ENCODE measurements at places on chromosomes 4 and X.

DNA sequence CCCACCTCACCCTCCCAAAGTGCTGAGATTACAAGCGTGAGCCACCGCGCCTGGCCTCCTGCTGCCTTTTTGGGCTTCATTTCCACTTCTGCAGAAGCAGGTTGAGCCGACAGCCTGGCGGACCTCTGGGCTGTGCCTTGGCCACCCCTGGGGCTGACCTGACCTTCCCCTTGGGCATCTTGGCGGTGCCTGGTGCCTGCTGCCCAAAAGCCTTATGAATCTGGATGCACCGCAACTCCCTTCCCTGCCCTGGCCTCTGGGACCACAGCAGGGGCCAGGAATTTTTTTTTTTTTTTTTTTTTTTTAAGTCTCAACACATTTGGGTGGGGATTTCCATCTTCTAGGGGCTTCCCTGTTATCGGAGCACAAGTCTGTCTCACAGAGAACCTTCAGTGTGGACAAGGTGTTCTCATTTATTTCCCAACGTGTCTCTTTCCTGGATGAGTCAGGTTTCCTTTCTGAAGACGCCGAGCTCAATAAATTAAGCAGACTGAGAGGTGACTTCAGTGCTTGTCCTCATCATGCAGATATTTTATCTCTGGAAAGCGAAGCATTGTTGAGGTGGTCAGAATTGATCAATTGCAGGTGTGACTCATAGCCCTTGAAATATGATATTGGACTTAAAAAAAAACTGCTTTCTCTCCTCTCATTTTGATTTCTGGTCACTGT is 79.7 kb downstream of the SHROOM2 start:
- no peak for DNase-seq

- DNase-seq: no peak
Observed at GRCh38 chr4:10267066-10267465, 150.5 kb upstream of the WDR1 start.

- DNase-seq: no peak
Observed at GRCh38 chr4:174753021-174753420, 76.0 kb downstream of the GLRA3 start.

DNA sequence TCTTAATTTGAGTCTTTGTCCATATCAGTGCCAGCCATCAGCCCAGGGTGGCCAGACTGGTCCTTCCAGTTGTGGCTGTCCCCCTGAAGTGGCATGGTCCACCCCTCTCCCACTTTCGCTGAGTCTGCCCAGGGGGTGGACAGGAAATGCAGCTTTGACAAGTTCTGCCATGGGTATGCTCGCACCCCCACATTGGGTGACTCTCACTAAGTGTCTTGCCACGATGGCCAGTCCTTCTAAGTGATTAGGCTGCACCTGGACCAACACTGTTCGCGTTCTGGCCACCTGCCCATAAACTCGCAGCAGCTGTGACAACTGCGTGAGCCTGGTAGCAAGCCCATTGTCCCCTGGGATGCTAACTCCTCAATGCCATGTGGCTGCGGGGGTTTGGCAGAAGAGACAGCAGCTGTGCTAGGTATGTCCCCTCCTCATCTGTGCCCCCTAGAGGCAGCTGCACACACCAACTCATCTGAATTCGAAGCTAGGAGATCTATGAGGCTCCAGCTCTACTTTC is 10.0 kb upstream of the LNX1 start:
- DNase-seq: no peak

DNA sequence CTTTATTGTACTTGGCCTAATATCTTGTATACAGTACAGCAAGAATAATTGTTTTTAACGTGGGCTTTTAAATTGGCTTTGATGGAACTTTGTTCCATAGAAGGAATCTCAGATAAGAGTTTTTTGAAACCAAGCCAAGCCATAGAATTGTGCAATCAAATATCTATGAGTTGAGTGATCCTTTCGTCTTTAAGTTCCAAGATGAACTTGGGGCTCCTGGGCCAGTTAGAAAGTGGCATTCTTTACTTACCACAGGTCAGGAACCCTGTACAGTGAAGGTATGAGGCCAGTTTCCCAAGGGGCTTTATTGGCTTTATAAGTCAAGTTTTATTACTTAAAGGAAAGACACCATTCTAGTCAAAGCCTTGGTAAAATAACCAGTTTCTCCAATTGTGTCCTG is 2104.2 kb downstream of the PCDH7 start:
- no peak for DNase-seq

- no peak for DNase-seq
Observed at GRCh38 chr4:183601381-183601780, 57.6 kb downstream of the RWDD4 start.

DNA sequence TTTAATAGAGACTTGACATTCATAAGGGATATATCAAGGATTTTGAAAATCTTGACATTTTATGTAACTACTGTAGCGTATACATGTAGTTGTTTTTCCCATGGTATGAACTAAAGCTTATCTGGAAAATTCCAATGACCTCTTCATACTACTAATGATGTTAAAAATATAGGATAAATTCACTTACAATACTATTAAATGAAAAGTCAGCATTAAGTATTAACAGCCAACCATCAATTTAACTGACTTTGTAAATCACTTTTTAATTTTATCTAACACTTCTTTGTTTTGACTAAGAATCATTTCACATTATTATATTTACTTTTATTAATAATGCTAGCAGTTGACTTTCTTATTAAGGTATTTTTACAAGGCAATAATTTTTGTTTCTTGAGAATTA is 34.2 kb downstream of the DCK start:
- DNase-seq: no peak

DNA sequence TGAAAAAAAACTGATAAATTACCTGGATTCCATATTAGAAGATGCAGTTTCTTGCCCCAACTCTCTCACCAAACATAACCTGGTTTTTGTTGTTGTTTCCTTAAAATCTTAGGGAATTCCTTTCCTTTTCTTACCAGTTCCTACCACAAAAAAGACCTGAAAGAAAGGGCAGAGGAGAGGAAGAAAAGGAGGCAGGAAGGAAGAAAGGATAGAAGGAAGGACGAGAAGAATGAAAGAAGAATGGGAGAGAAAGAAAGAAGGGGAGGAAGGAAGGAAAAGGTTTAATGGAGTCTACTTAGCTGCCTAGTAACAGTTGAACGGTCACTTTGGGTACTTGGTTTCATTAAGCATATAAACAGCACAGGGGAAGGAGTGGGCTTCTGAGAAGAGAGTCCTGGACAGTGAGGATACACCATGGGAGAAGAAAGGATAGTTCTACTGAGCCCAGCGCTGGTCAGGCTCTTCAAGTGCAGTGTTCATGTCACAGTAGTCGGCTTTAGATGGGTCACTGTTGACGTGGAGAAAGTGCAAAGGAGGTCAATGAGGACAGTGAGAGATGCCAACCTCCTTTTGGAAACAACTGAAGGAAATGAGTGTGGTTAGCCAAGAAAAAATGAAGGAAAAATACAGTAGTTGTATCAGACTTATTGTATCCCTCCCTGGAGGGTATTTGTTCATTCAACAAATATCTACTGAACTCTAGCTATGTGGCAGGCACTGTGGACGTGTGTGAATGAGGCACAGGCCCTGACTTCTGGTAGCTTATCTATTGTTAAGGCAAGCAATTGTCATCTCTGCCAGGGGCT is 1.1 kb upstream of the CHIC2 start:
- DNase-seq: no peak

DNA sequence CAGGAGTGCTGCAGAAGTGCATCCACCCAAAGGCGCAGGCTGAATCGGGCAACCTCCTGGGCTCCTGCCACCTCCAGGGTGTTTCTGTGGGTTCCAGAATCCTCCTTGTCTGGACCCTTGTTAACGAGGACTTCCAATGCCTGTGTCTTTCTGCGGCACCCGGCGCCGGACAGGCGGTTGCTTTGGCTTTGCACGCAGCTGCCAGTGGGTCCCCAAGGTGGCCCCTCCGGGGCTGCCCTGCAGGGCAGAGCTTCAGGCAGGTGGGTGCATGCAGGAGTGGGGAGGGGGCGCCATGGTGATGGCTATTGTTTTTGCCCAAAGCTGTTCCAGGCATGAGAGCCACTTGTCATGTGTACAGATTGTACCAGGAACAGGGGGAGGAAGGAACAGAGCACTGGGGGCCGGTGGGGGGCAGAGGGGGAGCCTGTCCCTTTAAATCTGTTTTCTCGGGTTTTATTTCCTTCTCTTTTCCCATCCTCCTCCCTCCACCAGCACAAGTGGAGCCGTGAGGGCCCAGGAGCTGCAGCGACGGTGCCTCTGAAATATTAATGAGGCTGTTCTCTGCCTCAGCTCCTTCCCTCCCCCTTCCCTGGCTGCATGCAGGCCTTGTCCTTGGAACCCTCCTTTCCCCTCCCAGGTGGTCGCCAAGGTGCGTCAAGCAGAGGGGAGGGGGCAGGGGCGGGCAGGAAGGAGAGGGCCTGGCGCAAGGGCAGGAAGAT is 13.1 kb downstream of the ATP2B3 start:
- DNase-seq: no peak

GRCh38 chrX:51837921-51838320 is 55.5 kb upstream of the MAGED1 start:
- DNase-seq: no peak

- DNase-seq: no peak
Observed at GRCh38 chr4:159086606-159087005, 16.3 kb upstream of the RAPGEF2 start.
